ENCODE measurements at places on chromosomes 6 and 20. TPM values are rescaled to one million over a fixed set of nuclear protein-coding genes. Genes with fewer than 3 reads are reported as not detected.

Gene PAK5
- total RNA-seq: not detected

Gene TUBB1
- total RNA-seq: not detected

Gene FAM50B
- 7.4 TPM for total RNA-seq

Gene NCOA7
- 13.6 TPM for total RNA-seq

Gene PRDM13
- total RNA-seq: 0.88 TPM
